ENCODE measurements at places on chromosomes 7 and 10. TPM values are rescaled to one million over a fixed set of nuclear protein-coding genes. Genes with fewer than 3 reads are reported as not detected.

- DNase-seq: no peak
These were observed 262.8 kb downstream of the AUTS2 start for GRCh38 chr7:69860941-69861622.

- no peak for DNase-seq
These were observed 9.5 kb upstream of the KAZALD1 start for GRCh38 chr10:101052285-101052684.

- no peak for DNase-seq
These were observed 249.3 kb upstream of the KCND2 start for GRCh38 chr7:120023494-120024167.

DNA sequence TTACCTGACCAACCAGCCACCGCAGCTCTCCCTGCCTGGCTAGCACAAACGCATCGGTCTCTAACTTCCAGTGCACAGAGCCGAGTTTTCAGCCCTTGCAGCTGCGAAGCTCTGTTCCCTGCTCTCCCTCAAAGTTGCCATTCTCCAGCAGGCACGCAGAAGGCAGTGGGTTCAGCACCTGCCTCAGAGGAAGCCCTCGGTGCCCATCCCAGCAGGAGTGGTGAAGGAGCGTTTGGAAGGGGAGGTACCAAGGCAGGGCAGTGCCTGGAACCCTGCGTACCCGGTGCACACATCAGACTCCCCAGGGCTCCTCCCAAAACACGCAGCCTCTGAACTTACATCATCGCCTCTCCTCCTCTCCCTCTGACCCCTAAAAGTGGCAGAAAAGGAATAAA is 1.7 kb upstream of the STK32C start:
- no peak for DNase-seq

DNA sequence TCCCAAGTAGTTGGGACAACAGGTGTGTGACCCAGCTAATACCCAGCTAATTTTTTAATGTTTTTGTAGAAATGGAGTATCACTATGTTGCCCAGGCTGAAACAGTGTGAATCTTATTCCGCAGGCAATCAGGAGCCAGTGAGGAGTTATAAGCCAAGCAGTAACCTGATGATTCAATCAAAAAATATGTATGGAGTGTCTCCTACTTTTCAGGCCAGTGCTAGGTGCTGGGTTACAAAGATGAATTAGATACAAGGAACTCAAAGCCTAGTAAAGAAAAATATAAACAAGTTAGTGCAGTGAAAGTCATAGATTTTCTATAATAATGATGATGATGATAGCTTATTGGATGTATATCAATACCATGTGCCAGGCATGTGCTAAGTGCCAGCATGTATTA is 13.2 kb upstream of the IFRD1 start:
- DNase-seq: no peak

GRCh38 chr7:27046854-27047549 is 48.8 kb downstream of the HOXA1 start:
- no peak for DNase-seq

GRCh38 chr7:41628901-41629300 is 74.0 kb downstream of the INHBA start:
- no peak for DNase-seq

POLR2J3 gene
- total RNA-seq: 49.8 TPM

ZNF394 gene
- total RNA-seq: 25.3 TPM

HBP1 gene
- total RNA-seq: 105 TPM

WNT16 gene
- total RNA-seq: 12.0 TPM

UPK3BL2 gene
- 10.4 TPM for total RNA-seq
